Nephron progenitor cell (in vitro differentiated cells): ENCODE measurements at places on chromosomes 7 and 10.

GRCh38 chr10:83469728-83470331 is 669.5 kb upstream of the GHITM start:
- no peak overlapping the region for H3K4me3 ChIP-seq
- DNase-seq = no peak
- H3K27ac ChIP-seq = no peak overlapping the region
- H3K36me3 ChIP-seq = no peaks in the 10 kb centered on the region
- no peaks in the 10 kb centered on the region for H3K27me3 ChIP-seq

- no peak overlapping the region for H3K27ac ChIP-seq
- no peaks in the 10 kb centered on the region for H3K4me1 ChIP-seq
- no peak overlapping the region for H3K4me3 ChIP-seq
- H3K36me3 ChIP-seq = no peaks in the 10 kb centered on the region
- DNase-seq = no peak
Observed at GRCh38 chr10:59289853-59290252, 72.5 kb downstream of the FAM13C start.

GRCh38 chr7:105920766-105921165 is 42.3 kb upstream of the CDHR3 start:
- H3K27ac ChIP-seq = no peak overlapping the region
- no peaks in the 10 kb centered on the region for H3K27me3 ChIP-seq
- no peaks in the 10 kb centered on the region for H3K4me1 ChIP-seq
- peaks cover 17% of the 10 kb centered on the region for H3K36me3 ChIP-seq

GRCh38 chr7:66970310-66970709 is 25.1 kb downstream of the SBDS start:
- no peak overlapping the region for H3K27ac ChIP-seq
- no peaks in the 10 kb centered on the region for H3K36me3 ChIP-seq
- no peak overlapping the region for H3K4me3 ChIP-seq

DNA sequence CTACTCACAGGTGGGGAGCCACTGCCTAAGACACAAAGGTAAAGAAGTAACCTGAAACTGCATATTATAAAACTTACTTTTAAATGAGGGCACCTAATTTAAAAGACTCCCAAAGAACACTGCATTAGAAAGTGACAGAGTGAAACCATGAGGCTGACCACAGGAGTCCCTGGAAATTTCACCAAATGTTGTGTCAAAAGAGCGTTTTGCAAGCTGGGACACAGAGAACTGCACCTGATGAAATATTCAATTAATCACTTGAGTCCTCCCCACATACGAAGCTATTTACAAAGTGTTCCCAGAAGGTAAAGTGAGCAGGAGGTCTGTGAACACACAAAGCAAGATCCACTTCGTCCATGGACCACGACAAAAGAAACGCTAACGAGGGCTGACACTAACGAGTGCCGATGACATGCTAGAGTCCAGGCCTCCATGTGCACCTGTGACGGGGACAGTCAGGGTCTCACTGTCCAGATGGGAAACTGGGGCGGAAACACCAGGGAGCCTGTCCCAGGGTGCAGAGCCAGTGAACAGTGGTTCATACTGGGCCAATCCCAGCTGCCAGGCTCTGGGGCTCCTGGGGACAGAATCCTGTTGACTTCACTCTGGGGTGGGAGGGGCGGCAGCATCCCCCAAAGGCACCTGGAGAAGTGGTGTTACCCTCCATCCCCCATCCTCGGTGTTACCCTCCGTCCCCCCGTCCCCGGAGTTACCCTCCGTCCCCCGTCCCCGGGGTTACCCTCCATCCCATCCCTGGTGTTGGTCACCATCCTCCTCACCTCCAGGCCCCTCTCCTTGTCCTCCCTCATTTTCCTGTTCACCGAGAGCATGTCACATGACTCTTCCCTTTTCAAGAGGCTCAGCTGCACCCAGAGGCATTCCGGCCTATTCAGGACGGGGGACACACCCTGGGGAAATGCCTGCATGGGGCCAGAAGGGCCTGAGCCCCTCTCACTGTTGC is 63.4 kb downstream of the DIP2C start:
- DNase-seq = no peak
- peaks cover 78% of the 10 kb centered on the region for H3K4me1 ChIP-seq
- H3K36me3 ChIP-seq = peaks cover 21% of the 10 kb centered on the region
- H3K4me3 ChIP-seq = peak overlapping the region; percentile 34

- H3K36me3 ChIP-seq = peaks cover 59% of the 10 kb centered on the region
- DNase-seq = no peak
- H3K27ac ChIP-seq = peak overlapping the region; percentile 96
- H3K27me3 ChIP-seq = no peaks in the 10 kb centered on the region
- peaks cover 30% of the 10 kb centered on the region for H3K4me1 ChIP-seq
- no peak overlapping the region for H3K4me3 ChIP-seq
Observed at GRCh38 chr10:109892931-109893330, 30.4 kb downstream of the XPNPEP1 start.

DNA sequence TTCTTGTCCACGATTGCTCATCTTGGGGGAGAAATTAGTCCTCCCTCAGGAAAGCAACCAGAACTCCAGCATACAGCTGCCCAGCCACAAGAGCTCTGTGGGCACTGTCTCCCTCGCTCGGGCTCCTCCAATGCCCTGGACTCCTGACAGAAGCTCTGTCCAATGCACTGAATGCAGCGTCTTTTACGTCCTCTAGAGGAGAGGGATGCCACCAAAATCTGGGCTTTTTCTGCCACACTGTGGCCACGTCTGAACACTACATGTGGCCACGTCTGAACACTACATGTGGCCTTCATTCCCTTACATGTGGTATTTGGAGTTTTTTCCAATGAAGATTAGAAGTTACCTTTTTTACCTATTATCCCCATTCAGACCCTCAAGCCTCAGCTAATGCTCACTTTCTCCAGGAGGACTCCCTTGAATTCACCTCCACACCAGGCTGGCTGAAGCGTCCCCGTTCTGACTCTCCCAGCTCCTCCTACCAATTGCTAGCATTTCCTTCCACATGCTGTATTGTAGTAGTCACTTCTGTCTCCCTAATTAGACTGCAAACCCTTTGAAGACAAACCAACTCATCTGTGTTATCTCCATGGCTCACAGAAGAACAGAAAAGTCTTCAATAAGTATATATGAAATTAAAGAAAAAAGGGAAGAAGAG is 134.3 kb upstream of the PDE1C start:
- DNase-seq = peak; percentile 65
- H3K27me3 ChIP-seq = peaks cover 53% of the 10 kb centered on the region
- H3K27ac ChIP-seq = no peak overlapping the region
- no peaks in the 10 kb centered on the region for H3K4me1 ChIP-seq
- H3K36me3 ChIP-seq = no peaks in the 10 kb centered on the region

DNA sequence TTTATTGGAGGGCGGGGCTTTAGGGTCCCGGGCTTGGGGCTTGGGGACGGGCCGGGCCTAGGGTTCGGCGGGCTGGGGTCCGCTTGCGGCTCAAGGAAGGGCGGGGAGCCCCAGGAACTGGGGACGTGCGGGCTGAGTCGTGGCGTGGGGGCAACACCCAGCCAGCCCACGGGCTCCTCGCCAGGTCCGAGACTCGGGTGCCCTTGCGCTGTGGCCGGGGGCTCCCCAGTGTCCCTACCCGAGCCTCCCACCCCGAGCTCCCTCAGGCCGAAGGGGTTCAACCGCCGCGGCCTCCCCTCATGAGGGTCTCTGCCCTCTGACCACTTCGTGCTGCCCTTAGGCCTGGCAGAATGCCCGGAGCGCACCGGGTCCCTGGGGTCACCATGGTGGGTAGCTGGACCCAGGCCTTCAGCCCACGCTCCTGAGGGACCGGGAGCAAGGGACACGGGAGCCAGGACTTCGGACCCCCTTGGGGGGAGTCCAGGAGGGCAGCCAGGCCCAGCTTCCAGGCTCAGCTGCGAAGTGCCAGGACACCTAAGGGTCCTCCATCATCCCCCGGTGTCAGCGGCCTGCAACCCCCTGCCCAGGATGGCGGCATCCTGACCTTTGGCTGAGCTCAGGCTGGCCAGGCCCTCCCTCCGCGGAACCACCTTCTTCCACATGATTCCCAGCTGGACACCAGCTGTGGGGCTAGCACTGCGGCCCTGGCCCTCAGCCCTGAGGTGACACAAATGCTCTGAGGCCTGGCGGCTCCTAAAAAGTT is 524 bp upstream of the FUOM start:
- H3K27ac ChIP-seq = no peak overlapping the region
- no peak for DNase-seq
- H3K4me1 ChIP-seq = peaks cover 11% of the 10 kb centered on the region

- H3K4me3 ChIP-seq = no peak overlapping the region
- H3K27me3 ChIP-seq = peaks cover 9% of the 10 kb centered on the region
- H3K4me1 ChIP-seq = peaks cover 7% of the 10 kb centered on the region
- H3K27ac ChIP-seq = no peak overlapping the region
- H3K36me3 ChIP-seq = peaks cover 66% of the 10 kb centered on the region
- no peak for DNase-seq
Observed at GRCh38 chr7:1727812-1728570, 57.9 kb downstream of the ELFN1 start.

DNA sequence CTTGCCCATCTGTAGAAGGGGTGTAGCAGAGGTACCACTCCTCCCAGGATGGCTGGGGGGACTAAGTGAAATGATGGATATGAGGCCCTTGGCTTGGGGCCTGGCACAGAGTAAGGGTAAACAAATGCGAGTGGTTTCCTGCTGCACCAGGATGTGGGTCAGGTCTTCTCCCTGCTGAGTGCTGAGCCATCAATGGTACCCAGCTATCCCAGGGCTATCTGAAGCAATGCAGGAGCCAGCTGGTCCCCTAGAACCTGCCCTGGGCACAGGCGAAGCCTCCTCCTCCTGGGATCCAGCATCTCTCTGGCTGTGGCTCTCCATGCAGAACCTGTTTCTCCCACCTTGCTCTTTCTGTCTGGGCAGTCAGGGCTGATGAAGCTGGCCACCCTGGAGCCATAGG is 20.9 kb upstream of the GOLGA7B start:
- H3K4me1 ChIP-seq = no peaks in the 10 kb centered on the region
- no peak for DNase-seq
- no peak overlapping the region for H3K4me3 ChIP-seq
- H3K27ac ChIP-seq = no peak overlapping the region
- peaks cover 61% of the 10 kb centered on the region for H3K27me3 ChIP-seq

DNA sequence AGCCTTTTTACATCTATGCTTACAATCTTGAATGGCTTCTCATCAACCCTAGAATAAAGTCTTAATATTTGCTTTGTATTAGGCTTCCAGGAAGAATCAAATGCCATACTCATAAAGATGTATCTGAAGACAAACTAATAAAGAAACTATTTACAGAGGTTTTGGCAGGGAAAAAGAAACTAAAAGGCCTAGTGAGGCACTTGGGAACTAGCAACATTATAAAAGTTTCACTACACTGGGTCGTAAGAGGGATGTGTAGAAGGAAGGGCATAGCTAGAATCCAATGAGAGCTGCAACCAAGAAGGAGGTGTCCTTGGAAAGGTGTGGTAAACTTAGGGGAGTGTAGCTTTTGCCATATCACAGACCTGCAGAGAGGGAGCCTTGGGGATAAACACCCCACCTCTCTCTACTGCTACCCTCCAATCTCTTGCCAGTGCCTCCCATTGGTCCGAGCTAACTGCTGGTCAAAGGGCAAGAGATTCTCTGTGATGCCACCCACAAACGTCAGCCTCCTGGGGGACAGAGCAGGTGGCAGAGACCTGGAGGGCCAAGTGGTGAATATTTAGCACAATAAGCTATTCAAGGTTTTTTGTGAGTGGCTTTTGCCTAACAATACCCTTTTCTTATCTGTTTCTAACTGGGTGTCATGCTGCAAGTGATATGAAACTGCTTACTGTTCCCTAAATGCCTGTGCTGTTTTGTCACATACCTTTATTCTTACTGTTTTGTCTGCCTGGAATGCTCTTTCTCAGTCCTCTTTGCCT is 60.7 kb downstream of the CPED1 start:
- H3K27ac ChIP-seq = no peak overlapping the region
- H3K4me1 ChIP-seq = peaks cover 7% of the 10 kb centered on the region
- H3K4me3 ChIP-seq = no peak overlapping the region
- peaks cover 6% of the 10 kb centered on the region for H3K36me3 ChIP-seq
- H3K27me3 ChIP-seq = peaks cover 4% of the 10 kb centered on the region
- no peak for DNase-seq

GRCh38 chr7:22810843-22811242 is 11.8 kb downstream of the TOMM7 start:
- peak overlapping the region; percentile 83 for H3K27ac ChIP-seq
- no peak for DNase-seq
- peaks cover 28% of the 10 kb centered on the region for H3K36me3 ChIP-seq
- no peak overlapping the region for H3K4me3 ChIP-seq
- peaks cover 22% of the 10 kb centered on the region for H3K4me1 ChIP-seq
- H3K27me3 ChIP-seq = peaks cover 7% of the 10 kb centered on the region

DNA sequence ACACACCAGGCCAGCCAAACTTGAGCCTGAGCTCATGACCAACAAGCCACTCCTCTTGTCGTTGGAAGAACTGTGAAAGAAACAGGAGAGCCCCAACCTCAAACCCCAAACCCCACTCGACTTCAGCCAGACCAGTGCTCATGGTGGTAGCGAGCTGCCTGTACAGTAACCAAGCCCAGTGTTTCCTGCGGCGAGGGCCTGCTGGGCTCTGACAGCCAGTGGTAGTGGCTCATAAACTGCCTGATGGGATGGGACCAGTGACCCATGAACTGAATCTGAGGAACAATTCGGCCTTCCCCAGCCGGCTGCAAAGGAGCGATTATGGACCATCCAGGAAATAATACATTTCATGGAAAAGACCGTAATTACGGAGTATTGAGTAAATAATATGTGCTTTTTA is 191.9 kb downstream of the RPS24 start:
- no peak overlapping the region for H3K4me3 ChIP-seq
- no peaks in the 10 kb centered on the region for H3K36me3 ChIP-seq
- peak; percentile 41 for DNase-seq
- H3K27ac ChIP-seq = no peak overlapping the region

DNA sequence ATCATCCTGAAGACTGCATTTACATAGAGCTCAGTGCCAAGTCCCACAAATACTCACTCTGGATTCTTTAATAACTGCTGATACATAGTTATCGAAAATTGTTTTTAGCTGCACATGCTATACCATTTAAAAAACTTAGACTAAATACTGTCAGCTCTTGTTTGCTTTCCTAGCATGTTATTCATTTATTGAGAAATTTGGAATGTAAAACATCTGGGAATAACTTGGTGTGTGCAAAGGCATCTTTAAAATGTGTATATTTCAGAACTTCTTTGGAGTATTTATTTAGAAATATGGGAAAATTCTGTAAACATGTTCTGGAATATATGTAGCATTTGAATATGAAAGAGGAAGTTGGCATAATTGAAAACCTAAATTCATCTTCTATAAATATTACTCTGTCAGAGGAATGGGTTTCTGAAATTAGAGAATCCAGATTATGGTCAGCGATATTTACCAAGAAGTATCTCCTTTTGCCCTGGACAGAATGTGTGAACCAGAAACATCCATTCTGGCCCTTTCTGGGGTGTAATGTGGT is 119.7 kb downstream of the ARID5B start:
- no peak for DNase-seq
- peaks cover 29% of the 10 kb centered on the region for H3K36me3 ChIP-seq
- H3K4me3 ChIP-seq = no peak overlapping the region
- no peak overlapping the region for H3K27ac ChIP-seq
